ENCODE measurements at places on chromosomes 5 and 9.

GRCh38 chr9:34549407-34549732 is 26.6 kb upstream of the ENHO start:
- no peak for DNase-seq

GRCh38 chr9:36325081-36325828 is 67.0 kb upstream of the GNE start:
- no peak for DNase-seq

DNA sequence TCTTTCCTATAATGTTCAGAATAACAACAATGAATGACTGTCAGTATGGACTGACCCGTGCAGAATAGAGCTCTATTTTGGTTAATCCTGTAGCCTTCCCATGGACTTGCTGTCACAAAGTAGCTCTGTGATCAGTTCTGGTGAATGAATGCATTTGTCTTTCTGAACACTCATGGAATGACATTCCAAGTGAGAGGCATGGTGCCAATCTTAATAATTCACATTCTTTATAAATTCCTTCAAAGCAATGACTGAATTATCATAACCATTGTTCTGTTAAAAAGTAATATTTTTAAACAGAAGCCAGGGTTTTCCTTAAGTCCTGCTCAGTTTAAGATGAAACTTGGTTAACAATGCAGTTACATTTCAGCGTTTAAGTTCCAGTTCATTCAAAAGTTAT is 360.5 kb downstream of the ICE1 start:
- no peak for DNase-seq

- DNase-seq = peak; percentile 36
Observed at GRCh38 chr5:52948418-52949076, 40.6 kb upstream of the ITGA2 start.

DNA sequence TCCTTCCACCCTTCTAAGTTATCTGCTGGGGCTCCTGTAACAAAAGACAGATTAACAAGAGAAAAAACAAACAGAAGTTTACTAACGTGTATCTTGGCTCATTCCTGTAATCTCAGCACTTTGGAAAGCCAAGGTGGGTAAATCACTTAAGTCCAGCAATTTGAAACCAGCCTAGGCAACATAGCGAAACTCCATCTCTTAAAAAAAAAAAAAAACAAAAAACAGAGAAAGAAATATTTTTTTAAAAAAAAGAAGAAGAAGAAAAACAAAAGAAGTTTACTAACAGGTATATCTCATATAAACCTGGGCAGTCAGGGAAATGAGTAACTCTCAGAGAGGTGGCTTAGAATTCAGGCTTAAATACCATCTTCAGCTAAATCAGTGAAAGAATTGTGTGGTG is 10.3 kb upstream of the NDFIP1 start:
- DNase-seq = no peak

GRCh38 chr5:87246061-87246460 is 21.6 kb upstream of the RASA1 start:
- DNase-seq = no peak

GRCh38 chr5:97231025-97231636 is 48.1 kb upstream of the RIOK2 start:
- DNase-seq = peak; percentile 84

GRCh38 chr5:36908544-36909260 is 32.1 kb downstream of the NIPBL start:
- DNase-seq = no peak

DNA sequence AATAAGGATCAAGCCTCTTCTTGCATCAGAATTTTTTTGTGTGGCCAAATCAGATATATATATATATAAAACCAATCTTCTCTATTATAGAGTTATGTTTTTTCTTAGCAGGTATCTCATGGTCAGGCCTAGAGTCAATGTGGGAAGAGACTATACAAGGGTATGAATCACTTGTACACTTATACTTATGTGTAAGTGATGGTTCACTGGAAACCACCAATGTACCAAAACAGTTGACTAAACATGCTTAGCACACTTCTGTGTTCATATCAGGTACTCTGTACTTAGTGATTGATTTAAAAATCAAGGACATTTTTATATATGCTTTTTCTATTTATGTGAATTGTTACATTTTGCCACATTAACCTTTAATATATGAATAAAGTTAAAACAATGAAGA is 92.6 kb downstream of the CWC27 start:
- DNase-seq = no peak

GRCh38 chr9:114720086-114720676 is 38.2 kb upstream of the TEX48 start:
- DNase-seq = no peak

DNA sequence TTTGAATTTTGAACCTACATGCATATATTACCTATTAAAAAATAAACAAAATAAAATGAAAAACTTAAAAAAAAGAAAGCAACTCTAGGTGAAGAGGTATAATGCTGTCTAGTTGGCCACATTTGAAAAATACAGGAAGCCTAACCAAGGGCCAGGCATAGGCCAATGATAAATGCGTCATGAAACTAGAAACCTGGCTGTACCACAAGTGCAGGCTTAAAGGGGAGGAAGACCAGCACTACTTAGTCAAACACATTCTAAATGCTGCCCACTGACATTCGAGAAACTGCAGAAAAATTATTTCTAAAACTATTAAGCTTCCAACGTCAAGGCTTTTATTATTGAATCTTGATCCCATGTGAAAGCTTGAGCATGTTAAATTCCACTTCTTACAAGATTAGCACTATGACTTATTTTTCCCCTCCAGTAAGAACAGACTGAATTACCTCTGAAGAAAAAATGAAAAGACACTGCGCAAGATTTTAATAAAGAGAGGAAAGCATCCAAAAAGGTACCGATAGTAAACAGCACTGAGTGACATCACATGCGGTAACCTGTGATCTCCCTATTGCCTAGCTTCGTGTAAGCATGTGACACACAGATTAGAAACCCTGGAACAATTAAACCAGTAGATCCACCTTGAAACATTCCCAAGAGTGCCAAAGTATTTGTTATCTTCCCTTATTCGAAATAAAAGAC is 16.2 kb downstream of the CDC14B start:
- no peak for DNase-seq

- no peak for DNase-seq
Observed at GRCh38 chr5:178416919-178417318, 173.3 kb downstream of the COL23A1 start.

DNA sequence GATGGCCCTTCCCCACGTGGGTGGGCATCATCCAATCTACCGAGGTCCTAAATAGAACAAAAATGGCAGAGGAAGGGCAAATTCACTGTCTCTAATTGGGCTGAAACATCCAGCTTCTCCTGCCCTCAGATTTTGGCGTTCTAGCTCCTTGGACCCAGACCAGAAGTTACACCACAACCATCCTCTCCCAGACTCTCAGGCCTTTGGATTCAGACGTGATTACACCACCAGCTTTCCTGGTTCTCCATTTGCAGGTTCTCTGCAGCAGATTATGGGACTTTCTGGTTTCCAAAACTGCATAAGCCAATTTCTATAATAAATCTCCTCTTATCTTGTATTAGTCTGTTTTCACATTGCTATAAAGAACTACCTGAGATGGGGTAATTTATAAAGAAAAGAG is 73.6 kb upstream of the STARD4 start:
- no peak for DNase-seq

DNA sequence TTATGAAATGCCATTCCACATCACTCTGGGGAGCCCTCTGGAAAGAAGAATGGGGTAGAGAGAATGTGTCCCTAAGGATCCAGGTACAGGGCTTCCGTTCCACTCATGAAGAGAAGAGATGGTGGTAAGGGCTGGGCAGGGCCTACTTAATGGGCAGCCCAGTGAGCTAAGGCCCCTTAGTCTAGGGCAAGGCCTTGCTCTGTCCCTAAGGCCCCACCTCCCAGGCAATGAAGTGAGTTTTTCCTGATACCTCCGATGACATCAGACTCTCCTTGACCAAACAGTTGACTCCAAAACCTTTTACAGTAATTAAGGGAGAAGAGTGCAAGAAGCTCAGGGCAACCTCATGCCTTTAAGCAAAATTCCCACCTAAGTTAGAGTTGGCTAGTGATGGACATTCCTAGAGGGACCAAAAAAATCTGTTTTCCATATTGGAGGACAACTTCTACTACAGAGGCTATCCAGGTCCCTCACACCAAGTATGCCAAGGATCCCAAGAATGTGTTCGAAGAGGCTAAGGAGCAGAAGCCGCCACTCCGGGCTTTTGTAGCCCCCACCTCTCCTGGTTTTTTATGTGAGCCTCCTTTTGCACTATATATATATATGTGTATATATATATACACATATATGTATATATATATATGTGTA is 5.9 kb downstream of the KLF9 start:
- no peak for DNase-seq

DNA sequence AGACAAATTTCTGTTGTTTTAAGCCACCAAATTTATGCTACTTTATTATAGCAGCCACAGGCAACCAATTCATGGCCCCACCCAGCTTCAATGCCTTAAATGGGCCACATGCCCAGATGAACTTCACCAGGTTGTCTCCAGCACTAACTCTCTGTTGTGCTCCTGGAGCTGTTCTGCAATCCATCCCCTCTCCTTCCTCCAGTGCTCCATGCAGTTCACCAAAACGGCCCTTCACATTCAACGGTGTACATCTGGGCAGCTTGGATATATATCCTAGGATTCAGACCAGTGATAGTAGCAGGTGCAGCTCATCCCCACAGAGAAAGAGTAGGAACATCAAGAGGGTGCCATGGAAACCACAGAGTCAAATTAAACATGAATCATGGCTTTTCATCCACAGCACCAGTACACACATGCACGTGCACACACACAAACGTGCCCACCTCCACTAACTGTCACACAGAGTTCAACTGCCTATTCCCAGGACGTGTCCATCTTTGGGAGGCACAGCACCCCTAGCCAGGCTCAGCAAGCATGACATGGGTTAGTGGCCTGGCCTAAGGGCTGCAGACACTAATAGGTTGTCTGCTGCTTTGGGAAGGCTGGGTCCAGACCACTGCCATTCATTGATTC is 134.5 kb downstream of the MED10 start:
- DNase-seq = no peak

GRCh38 chr5:168895295-168896071 is 316.3 kb upstream of the PANK3 start:
- DNase-seq = no peak

DNA sequence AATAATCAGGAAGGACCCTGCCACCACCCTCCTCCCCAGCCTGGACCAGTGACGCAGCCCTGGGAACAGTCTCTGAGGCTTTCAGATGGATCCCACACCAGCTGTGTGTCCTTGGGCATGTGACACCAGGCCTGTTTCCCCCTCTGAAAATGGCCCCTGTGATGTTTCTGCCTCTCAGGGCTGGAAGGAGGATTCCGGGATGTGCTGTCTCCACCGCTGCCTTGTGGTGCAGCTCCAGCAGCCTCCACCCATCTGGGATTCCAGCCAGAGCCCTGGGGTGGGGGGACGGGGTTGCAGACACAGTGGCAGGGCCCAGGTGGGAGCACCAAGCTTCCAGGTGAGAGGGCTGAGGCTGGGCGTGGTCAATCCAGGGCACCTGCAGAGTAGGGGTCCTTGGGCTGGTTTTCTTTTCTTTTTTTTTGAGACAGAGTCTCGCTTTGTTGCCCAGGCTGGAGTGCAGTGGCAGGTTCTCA is 179.7 kb upstream of the IER5L start:
- DNase-seq = no peak

- no peak for DNase-seq
Observed at GRCh38 chr5:79488058-79488457, 25.9 kb downstream of the HOMER1 start.

- peak; percentile 28 for DNase-seq
Observed at GRCh38 chr9:76255781-76256455, 138.3 kb downstream of the RFK start.

- no peak for DNase-seq
Observed at GRCh38 chr5:58085800-58086199, 374.1 kb downstream of the PLK2 start.

GRCh38 chr5:80033513-80033912 is 1.6 kb upstream of the THBS4 start:
- DNase-seq = no peak

DNA sequence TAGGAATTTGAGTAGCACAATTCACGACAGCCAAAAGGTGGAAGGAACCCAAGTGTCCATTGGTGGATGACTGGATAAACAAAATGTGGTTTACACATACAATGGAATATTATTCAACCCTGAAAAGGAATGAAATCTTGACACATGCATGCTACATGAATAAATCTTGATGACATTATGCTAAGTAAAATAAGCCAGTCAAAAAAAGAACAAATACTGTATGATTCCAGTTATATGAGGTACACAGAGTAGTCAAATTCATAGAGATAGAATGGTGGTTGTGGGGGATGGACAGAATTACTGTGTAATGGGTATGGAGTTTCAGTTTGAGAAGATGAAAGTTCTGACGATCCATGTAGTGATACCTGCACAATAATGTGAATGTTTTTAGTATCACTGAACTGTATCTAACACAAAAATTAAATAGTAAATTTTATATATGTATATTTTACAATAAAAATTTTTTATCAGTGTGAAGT is 117.7 kb upstream of the GNA14 start:
- no peak for DNase-seq

GRCh38 chr5:989961-990530 is 18.6 kb upstream of the NKD2 start:
- DNase-seq = no peak

DNA sequence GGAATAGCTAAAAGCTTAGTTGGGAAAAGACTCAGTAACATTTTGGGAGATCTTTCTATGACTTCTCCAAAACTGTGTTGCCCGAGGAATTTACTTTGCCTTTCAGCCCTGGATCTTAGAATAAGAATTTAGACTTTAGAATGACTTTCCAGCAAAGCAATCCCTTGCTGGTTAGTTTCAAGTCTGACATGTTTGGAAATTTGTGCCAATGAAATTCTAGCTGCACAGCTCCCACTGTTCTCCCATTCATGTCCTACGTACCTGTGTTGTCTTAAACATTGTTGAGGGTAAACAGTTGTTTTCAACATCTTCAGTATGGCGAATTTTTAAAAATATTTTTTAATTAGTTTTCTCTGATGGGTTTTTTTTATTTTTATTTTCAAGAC is 111.4 kb downstream of the CCDC192 start:
- no peak for DNase-seq

GRCh38 chr5:150278046-150278730 is 11.4 kb downstream of the CAMK2A start:
- no peak for DNase-seq

- no peak for DNase-seq
Observed at GRCh38 chr5:177600508-177601018, 631 bp downstream of the B4GALT7 start.

- no peak for DNase-seq
Observed at GRCh38 chr5:181212934-181213333, 7.9 kb upstream of the TRIM7 start.

GRCh38 chr5:159969966-159970365 is 39.0 kb upstream of the TTC1 start:
- no peak for DNase-seq

- no peak for DNase-seq
Observed at GRCh38 chr9:237141-237857, 22.6 kb downstream of the DOCK8 start.

GRCh38 chr9:76161541-76161940 is 232.7 kb downstream of the RFK start:
- no peak for DNase-seq

Measured in T47D (cell line).